HT1080 (cell line): ENCODE measurements at places on chromosomes 5 and 9. TPM values are rescaled to one million over a fixed set of nuclear protein-coding genes. Genes with fewer than 3 reads are reported as not detected.

The SLC6A7 gene
- total RNA-seq, result 0.03 TPM in 1 of 2 replicates, not detected in the other

The FABP6 gene
- total RNA-seq, result 0.70 and 1.1 TPM in 2 replicates

The FOXD1 gene
- total RNA-seq, result 146 and 192 TPM in 2 replicates

The PRKACG gene
- not detected in 2 replicates for total RNA-seq

The JAK2 gene
- 3.1 and 3.9 TPM in 2 replicates for total RNA-seq

The GBGT1 gene
- total RNA-seq, result 0.13 and 0.21 TPM in 2 replicates

The CCDC192 gene
- total RNA-seq, result not detected in 2 replicates

The NPR3 gene
- 0.29 and 0.50 TPM in 2 replicates for total RNA-seq

The DBH gene
- not detected in 2 replicates for total RNA-seq

The SHLD3 gene
- total RNA-seq, result 4.5 and 4.6 TPM in 2 replicates

The IPO11 gene
- total RNA-seq, result 23.4 and 24.7 TPM in 2 replicates

The SPINK4 gene
- not detected in 2 replicates for total RNA-seq

The C9orf153 gene
- 0.07 TPM in 1 of 2 replicates, not detected in the other for total RNA-seq

The PCDHA8 gene
- total RNA-seq, result not detected in 2 replicates

The TMEM252 gene
- total RNA-seq, result not detected in 2 replicates

The HTR4 gene
- total RNA-seq, result not detected in 2 replicates

The POC5 gene
- total RNA-seq, result 19.1 and 22.6 TPM in 2 replicates

The CCDC171 gene
- total RNA-seq, result 0.77 and 0.80 TPM in 2 replicates

The JAKMIP2 gene
- 0.58 and 1.2 TPM in 2 replicates for total RNA-seq

The CAAP1 gene
- 26.1 and 26.3 TPM in 2 replicates for total RNA-seq

The PDE6A gene
- total RNA-seq, result not detected in 2 replicates

The IFNK gene
- total RNA-seq, result not detected in 2 replicates
